H1 (cell line): ENCODE measurements at places on chromosomes 2 and 18. TPM values are rescaled to one million over a fixed set of nuclear protein-coding genes. Genes with fewer than 3 reads are reported as not detected.
A peak's percentile ranks its signal among the peaks of the same experiment; 100 is the strongest.

NCKAP5 gene
- polyA plus RNA-seq: 0.13 and 0.27 TPM in 2 replicates

- no peak overlapping the region for H3K27ac ChIP-seq
- no peaks in the 10 kb centered on the region for H3K36me3 ChIP-seq
- no peak for DNase-seq
- H3K4me1 ChIP-seq: no peaks in the 10 kb centered on the region
Observed at GRCh38 chr2:34979148-34979547, 1376.4 kb upstream of the CRIM1 start.

- DNase-seq: no peak
- H3K4me1 ChIP-seq: 0 out of 2 replicates have a peak, but pooled peaks cover 2% of the 10 kb centered on the region
- no peaks in the 10 kb centered on the region for H3K36me3 ChIP-seq
- H3K27me3 ChIP-seq: no peaks in the 10 kb centered on the region
- no peak overlapping the region for H3K4me3 ChIP-seq
Observed at GRCh38 chr2:241063587-241063986, 38.5 kb downstream of the MTERF4 start.

POTEC gene
- not detected in 2 replicates for polyA plus RNA-seq

SULT1C2 gene
- 1.6 and 2.8 TPM in 2 replicates for polyA plus RNA-seq

GPR39 gene
- 2.0 and 2.7 TPM in 2 replicates for polyA plus RNA-seq

DNA sequence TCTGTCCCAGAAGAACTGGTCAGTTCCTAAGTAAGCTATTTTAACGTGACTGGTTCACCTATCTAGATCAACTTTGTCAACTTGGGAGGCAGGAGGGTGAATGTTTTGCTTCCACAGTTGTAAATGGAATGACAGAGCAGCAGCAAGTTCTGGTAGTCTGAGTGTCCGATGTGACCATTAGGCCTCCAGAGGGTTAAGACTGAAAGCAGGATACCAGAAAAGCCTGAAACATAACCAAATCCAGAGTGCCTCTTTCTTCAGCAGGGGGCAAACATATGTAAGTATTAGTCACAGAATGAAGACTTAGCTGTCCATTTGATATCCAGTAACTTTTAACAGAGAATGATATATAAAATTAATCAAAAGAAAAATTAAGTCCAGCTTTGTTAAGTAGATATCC, 9.2 kb downstream of the HOXD3 start:
- peaks cover 99% of the 10 kb centered on the region for H3K27me3 ChIP-seq
- no peaks in the 10 kb centered on the region for H3K36me3 ChIP-seq
- no peak for DNase-seq
- no peak overlapping the region for H3K27ac ChIP-seq
- no peak overlapping the region for H3K4me3 ChIP-seq

- H3K4me3 ChIP-seq: no peak overlapping the region
- H3K4me1 ChIP-seq: peaks cover 8% of the 10 kb centered on the region
- H3K36me3 ChIP-seq: no peaks in the 10 kb centered on the region
- DNase-seq: no peak
Observed at GRCh38 chr2:235085476-235085875, 133.7 kb downstream of the SH3BP4 start.

CNDP1 gene
- 0.08 and 0.09 TPM in 2 replicates for polyA plus RNA-seq

- H3K36me3 ChIP-seq: no peaks in the 10 kb centered on the region
- H3K4me3 ChIP-seq: no peak overlapping the region
- no peaks in the 10 kb centered on the region for H3K4me1 ChIP-seq
Observed at GRCh38 chr18:63379639-63379962, 12.6 kb upstream of the KDSR start.

DNA sequence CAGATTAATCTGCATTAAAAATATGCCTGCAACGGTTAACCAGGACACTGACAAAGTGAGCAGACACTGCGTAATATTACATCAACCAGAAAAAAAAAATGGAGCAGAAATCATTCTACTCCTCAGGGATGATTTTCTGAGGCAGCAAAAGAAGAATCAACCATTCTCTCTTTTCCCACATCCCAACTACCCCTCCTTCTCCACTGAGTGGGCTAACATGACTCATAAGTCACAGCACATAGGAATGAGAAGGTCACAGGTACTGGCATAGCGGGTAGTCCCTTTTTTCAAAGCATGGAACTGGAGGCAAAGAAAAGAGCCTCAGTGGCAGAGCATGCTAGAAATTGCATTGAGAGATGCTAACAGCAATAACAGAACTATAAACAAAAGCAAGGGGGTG, 54.3 kb upstream of the TSPYL6 start:
- no peak overlapping the region for H3K4me3 ChIP-seq
- H3K27ac ChIP-seq: no peak overlapping the region
- no peaks in the 10 kb centered on the region for H3K4me1 ChIP-seq

- no peak overlapping the region for H3K27ac ChIP-seq
- no peaks in the 10 kb centered on the region for H3K36me3 ChIP-seq
- no peaks in the 10 kb centered on the region for H3K4me1 ChIP-seq
- no peaks in the 10 kb centered on the region for H3K27me3 ChIP-seq
Observed at GRCh38 chr2:112923967-112924338, 13.0 kb downstream of the IL37 start.

GRCh38 chr2:238573065-238573778, 146.5 kb downstream of the ASB1 start:
- no peaks in the 10 kb centered on the region for H3K4me1 ChIP-seq
- H3K36me3 ChIP-seq: no peaks in the 10 kb centered on the region
- DNase-seq: peak; percentile 79
- H3K4me3 ChIP-seq: no peak overlapping the region

GRCh38 chr2:31362581-31362980, 52.0 kb downstream of the XDH start:
- H3K36me3 ChIP-seq: no peaks in the 10 kb centered on the region
- no peak overlapping the region for H3K27ac ChIP-seq
- no peaks in the 10 kb centered on the region for H3K27me3 ChIP-seq

- no peak for DNase-seq
- no peaks in the 10 kb centered on the region for H3K27me3 ChIP-seq
- no peaks in the 10 kb centered on the region for H3K4me1 ChIP-seq
- H3K27ac ChIP-seq: no peak overlapping the region
Observed at GRCh38 chr2:221402072-221402471, 170.0 kb downstream of the EPHA4 start.

GRCh38 chr18:3441290-3441689, 8.7 kb upstream of the TGIF1 start:
- no peak for DNase-seq
- H3K4me1 ChIP-seq: peaks cover 5% of the 10 kb centered on the region
- peak overlapping the region; percentile 10; the same call in 1 of the 2 replicates for H3K4me3 ChIP-seq
- H3K36me3 ChIP-seq: no peaks in the 10 kb centered on the region
- H3K27me3 ChIP-seq: no peaks in the 10 kb centered on the region
- no peak overlapping the region for H3K27ac ChIP-seq

DNA sequence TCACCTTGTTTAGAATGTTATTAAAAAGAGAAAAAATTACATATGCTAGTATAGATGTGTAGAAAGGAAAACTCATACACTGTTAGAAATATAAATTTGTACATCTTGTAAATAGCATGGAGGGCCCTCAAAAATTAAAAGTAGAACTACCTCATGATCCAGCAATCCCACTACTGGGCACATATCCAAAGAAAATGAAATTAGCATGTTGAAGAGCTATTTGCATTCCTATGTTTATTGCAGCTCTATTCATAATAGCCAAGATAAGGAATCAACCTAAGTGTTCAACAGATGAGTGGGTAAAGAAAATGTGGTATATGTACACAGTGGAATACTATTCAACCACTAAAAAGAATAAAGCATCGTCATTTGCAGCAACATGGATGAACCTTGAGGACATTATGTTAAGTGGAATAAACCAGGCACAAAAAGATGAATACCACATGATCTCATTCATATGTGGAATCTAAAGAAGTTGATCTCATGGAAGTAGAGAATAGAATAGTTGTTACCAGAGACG, 251.5 kb upstream of the THUMPD2 start:
- H3K4me3 ChIP-seq: no peak overlapping the region
- no peaks in the 10 kb centered on the region for H3K27me3 ChIP-seq
- no peaks in the 10 kb centered on the region for H3K36me3 ChIP-seq
- no peak overlapping the region for H3K27ac ChIP-seq

MATN3 gene
- 3.0 TPM in 2 replicates for polyA plus RNA-seq

GRCh38 chr2:27638709-27639108, 9.9 kb downstream of the GPN1 start:
- DNase-seq: no peak
- H3K4me1 ChIP-seq: no peaks in the 10 kb centered on the region
- H3K27ac ChIP-seq: no peak overlapping the region
- H3K27me3 ChIP-seq: no peaks in the 10 kb centered on the region
- peaks cover 59% of the 10 kb centered on the region for H3K36me3 ChIP-seq
- no peak overlapping the region for H3K4me3 ChIP-seq

DNA sequence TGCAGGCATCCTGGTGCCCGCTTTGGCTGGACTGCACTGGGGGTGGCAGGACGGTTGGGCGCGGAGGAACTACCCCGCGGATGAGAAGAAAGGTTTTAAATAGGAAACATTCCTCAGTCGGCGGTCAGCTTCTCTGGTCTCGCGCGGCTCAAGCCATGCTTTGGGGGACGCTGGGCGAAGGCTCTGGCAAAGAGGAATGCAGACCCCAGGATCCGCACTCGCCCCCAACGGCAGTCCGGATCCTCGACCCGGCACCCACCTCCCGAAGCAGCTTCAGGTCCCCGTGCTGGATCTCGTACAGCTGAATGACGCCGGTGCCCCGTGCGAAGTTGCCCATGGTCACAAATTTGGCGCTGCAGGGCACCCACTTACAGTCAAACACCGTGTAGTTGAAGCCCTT, 686 bp upstream of the PNO1 start:
- no peak for DNase-seq
- peak overlapping the region; percentile 100 for H3K27ac ChIP-seq
- H3K4me1 ChIP-seq: peaks cover 2% of the 10 kb centered on the region; the same call in 1 of the 2 replicates

QPCT gene
- polyA plus RNA-seq: 4.3 TPM in 2 replicates

CHST9 gene
- polyA plus RNA-seq: 1.8 and 3.2 TPM in 2 replicates

GRCh38 chr2:229244975-229245374, 26.1 kb downstream of the PID1 start:
- no peak overlapping the region for H3K27ac ChIP-seq
- H3K4me3 ChIP-seq: no peak overlapping the region
- H3K4me1 ChIP-seq: no peaks in the 10 kb centered on the region
- no peaks in the 10 kb centered on the region for H3K27me3 ChIP-seq

- H3K27ac ChIP-seq: no peak overlapping the region
- no peaks in the 10 kb centered on the region for H3K36me3 ChIP-seq
- no peak overlapping the region for H3K4me3 ChIP-seq
- no peaks in the 10 kb centered on the region for H3K27me3 ChIP-seq
Observed at GRCh38 chr18:4806331-4806730, 351.2 kb upstream of the DLGAP1 start.

KIF5C gene
- polyA plus RNA-seq: 12.5 and 16.3 TPM in 2 replicates

ALPI gene
- not detected in 2 replicates for polyA plus RNA-seq

- no peaks in the 10 kb centered on the region for H3K27me3 ChIP-seq
- H3K36me3 ChIP-seq: no peaks in the 10 kb centered on the region
- H3K4me1 ChIP-seq: peaks cover 4% of the 10 kb centered on the region; the same call in 1 of the 2 replicates
- H3K4me3 ChIP-seq: no peak overlapping the region
- H3K27ac ChIP-seq: no peak overlapping the region
Observed at GRCh38 chr2:113112871-113113270, 14.5 kb upstream of the IL1RN start.

- no peak for DNase-seq
- H3K36me3 ChIP-seq: no peaks in the 10 kb centered on the region
- H3K27ac ChIP-seq: no peak overlapping the region
- H3K4me3 ChIP-seq: no peak overlapping the region
Observed at GRCh38 chr2:135820003-135820618, 16.9 kb downstream of the LCT start.

- H3K36me3 ChIP-seq: no peaks in the 10 kb centered on the region
- H3K4me1 ChIP-seq: no peaks in the 10 kb centered on the region
- no peak overlapping the region for H3K27ac ChIP-seq
- no peak overlapping the region for H3K4me3 ChIP-seq
- no peak for DNase-seq
- H3K27me3 ChIP-seq: no peaks in the 10 kb centered on the region
Observed at GRCh38 chr18:23935804-23936203, 78.8 kb upstream of the TTC39C start.

NPPC gene
- 1.3 TPM in 2 replicates for polyA plus RNA-seq
